ENCODE measurements at places on chromosomes 5 and 9.
A peak's percentile ranks its signal among the peaks of the same experiment; 100 is the strongest.

DNA sequence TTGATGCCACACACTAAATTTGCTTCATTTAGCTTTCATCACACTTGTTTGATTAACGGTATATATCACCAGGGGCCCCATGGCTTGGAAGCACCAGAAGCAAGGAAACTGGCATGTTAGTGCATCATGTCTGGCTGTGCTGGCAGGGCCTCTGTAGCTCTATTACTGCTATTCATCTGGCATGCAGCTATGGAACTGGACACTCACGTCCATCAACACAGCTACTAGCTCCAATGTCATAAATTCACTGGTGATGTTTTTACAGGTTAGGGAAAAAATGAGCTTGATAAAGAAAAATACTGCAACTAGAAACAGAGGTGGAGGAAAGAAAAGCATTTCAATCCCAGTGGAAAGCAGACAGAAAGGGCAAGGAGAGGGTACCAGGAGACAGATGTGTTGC is 343.2 kb downstream of the DEPDC1B start:
- no peaks in the 10 kb centered on the region for H3K27me3 ChIP-seq
- no peak overlapping the region for H3K27ac ChIP-seq
- no peaks in the 10 kb centered on the region for H3K36me3 ChIP-seq

DNA sequence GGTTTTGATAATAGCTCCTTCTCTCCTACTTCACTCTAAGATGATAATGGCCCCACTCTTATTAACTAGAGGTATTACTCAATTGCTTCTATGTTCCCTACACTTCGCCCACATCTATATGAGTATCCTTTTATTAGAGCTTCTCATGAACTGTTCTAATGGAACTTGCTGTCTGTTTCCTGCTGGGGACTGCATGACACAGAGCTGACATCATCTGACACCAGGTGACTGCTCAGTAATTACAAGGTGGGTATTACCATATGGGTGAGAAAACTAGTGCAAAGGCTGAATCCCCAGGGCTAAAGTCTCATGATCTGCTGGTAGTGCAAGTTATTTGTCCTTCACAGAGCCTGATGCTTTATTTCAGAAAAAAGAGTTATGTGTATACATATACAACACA is 146.2 kb upstream of the PLCXD3 start:
- H3K4me1 ChIP-seq = no peaks in the 10 kb centered on the region
- H3K4me3 ChIP-seq = no peak overlapping the region
- no peak overlapping the region for H3K27ac ChIP-seq
- no peaks in the 10 kb centered on the region for H3K27me3 ChIP-seq
- DNase-seq = no peak
- no peaks in the 10 kb centered on the region for H3K36me3 ChIP-seq

- H3K4me3 ChIP-seq = no peak overlapping the region
- H3K27me3 ChIP-seq = peaks cover 10% of the 10 kb centered on the region
- peak overlapping the region; percentile 33 for H3K27ac ChIP-seq
- DNase-seq = no peak
- no peaks in the 10 kb centered on the region for H3K4me1 ChIP-seq
Measured at GRCh38 chr9:68672215-68672614, 32.8 kb upstream of the PIP5K1B start.

DNA sequence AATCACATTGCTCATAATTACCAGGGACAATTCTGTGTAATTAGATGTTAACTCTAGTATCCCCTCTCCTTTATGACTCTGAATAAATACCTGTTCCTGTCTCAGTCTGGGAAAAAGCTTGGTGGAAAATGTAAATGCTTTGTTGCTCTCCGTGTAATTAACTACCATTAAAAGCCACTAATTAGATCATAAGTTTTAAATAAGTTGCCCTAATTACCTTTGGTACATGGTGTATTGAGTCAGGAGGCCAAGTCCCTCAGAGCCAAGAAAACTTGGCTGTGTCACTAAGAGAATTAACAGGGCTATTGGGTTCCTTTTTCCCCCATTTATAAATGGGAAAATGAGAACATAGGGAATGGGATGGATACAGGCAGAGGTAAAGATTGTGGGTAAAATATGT is 617.6 kb downstream of the TLR4 start:
- H3K27ac ChIP-seq = no peak overlapping the region
- no peak overlapping the region for H3K4me3 ChIP-seq
- no peaks in the 10 kb centered on the region for H3K4me1 ChIP-seq

GRCh38 chr9:30796764-30797163 is 1587.7 kb upstream of the ACO1 start:
- no peak overlapping the region for H3K4me3 ChIP-seq
- no peaks in the 10 kb centered on the region for H3K27me3 ChIP-seq
- H3K36me3 ChIP-seq = no peaks in the 10 kb centered on the region

DNA sequence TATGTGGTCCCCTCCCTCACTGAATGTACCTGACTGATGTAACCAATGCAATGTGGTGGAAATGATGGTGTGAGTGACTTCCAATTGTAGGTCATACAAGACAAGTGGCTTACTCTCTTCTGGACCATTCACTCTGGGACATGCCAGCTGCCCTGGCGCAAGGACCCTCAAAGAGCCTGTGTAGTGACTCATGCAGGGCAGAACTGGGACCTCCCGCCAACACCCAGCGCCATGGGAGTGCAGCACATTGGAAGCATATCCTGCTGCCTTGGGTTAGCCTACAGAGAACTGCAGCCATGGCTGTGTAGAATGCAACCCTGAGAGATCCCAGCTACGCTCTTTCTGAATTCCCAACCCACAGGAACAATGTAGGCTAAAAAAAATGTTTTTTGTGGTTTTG is 90.0 kb upstream of the PANK3 start:
- no peak overlapping the region for H3K27ac ChIP-seq
- no peak for DNase-seq
- H3K36me3 ChIP-seq = no peaks in the 10 kb centered on the region
- no peak overlapping the region for H3K4me3 ChIP-seq

GRCh38 chr9:98222885-98223691 is 30.7 kb upstream of the CORO2A start:
- H3K27me3 ChIP-seq = no peaks in the 10 kb centered on the region
- no peaks in the 10 kb centered on the region for H3K36me3 ChIP-seq

GRCh38 chr5:163534492-163535094 is 29.2 kb downstream of the MAT2B start:
- no peak overlapping the region for H3K4me3 ChIP-seq
- peaks cover 13% of the 10 kb centered on the region for H3K27me3 ChIP-seq
- no peak overlapping the region for H3K27ac ChIP-seq
- no peak for DNase-seq
- peaks cover 2% of the 10 kb centered on the region for H3K36me3 ChIP-seq

- no peak overlapping the region for H3K4me3 ChIP-seq
- no peaks in the 10 kb centered on the region for H3K36me3 ChIP-seq
- no peak for DNase-seq
- H3K27ac ChIP-seq = no peak overlapping the region
Measured at GRCh38 chr5:56494300-56494731, 261.2 kb upstream of the ANKRD55 start.

DNA sequence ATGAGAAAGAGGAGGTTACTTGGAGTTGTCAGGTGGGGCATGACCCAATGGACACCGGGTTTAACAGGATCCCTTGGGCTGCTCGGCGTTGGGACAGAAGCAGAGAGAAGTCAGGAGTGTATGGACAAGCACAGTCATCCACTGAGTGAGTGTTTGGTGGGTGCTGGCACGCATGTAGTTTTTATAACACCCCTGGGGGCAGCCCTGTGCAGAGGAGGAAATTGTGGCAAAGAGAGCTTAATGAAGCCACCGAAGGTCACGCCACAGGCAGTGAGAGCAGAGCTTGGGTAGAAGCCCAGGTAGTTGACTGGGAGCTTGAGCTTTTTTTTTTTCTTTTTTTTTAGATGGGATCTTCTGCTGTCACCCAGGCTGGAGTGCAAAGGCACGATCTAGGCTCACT is 43.2 kb upstream of the IER5L start:
- DNase-seq = peak; percentile 48
- H3K4me1 ChIP-seq = peaks cover 48% of the 10 kb centered on the region
- no peaks in the 10 kb centered on the region for H3K36me3 ChIP-seq

- no peak overlapping the region for H3K4me3 ChIP-seq
- no peaks in the 10 kb centered on the region for H3K27me3 ChIP-seq
- H3K4me1 ChIP-seq = no peaks in the 10 kb centered on the region
- H3K27ac ChIP-seq = no peak overlapping the region
Measured at GRCh38 chr5:137649228-137649935, 86.5 kb downstream of the KLHL3 start.

- peaks cover 2% of the 10 kb centered on the region for H3K27me3 ChIP-seq
- no peak for DNase-seq
- no peak overlapping the region for H3K27ac ChIP-seq
- H3K4me1 ChIP-seq = no peaks in the 10 kb centered on the region
- H3K4me3 ChIP-seq = no peak overlapping the region
Measured at GRCh38 chr9:72065076-72065475, 4.7 kb upstream of the C9orf57 start.

- H3K36me3 ChIP-seq = no peaks in the 10 kb centered on the region
- H3K4me1 ChIP-seq = no peaks in the 10 kb centered on the region
- H3K4me3 ChIP-seq = no peak overlapping the region
- H3K27me3 ChIP-seq = no peaks in the 10 kb centered on the region
Measured at GRCh38 chr9:134418354-134418753, 92.1 kb downstream of the RXRA start.

DNA sequence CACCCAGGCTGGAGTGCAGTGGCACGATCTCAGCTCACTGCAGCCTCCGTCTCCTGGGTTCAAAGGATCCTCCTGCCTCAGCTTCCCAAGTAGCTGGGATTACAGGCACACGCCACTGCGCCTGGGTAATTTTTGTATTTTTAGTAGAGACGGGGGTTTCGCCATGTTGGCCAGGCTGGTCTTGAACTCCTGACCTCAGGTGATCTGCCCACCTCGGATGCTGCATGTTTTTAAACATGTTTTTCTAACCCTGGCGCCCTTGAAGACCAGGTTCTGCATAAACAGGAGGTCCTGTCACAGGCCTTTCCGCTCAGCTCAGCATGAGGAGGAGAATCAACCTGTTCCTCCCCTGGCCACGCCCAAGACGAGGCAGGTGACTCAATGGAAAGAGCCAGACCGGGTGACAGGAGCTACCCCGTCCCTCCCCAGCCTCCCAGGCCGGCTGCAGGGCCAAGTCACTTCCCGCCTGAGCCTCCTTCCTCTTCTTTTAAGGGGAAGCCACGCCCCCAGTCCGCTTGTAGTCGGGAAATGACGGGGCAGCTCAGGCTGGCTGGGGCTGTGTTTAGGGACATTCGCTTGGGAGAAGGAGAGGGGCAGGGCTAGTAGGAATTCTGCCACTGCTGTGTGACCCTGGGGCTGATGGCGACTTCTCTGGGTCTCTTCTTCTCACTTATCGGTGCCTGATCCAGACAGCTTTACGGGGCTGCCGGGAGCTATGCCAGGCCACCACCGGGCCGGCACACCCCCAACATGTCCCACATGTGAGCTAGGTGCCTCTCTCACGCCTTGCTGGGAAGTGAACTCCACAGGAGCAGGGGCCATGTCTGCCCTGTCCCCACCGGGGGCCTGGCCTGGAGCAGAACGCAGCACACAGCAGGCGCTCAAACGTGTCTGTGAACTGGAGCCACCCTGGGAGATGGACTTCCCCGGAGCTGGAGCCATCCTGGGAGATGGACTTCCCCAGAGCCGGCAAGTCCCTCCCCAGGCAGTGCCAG is 6.1 kb downstream of the NOTCH1 start:
- H3K4me3 ChIP-seq = peak overlapping the region; percentile 74
- peaks cover 23% of the 10 kb centered on the region for H3K36me3 ChIP-seq
- H3K27me3 ChIP-seq = no peaks in the 10 kb centered on the region
- DNase-seq = peak; percentile 95
- H3K4me1 ChIP-seq = peaks cover 75% of the 10 kb centered on the region

DNA sequence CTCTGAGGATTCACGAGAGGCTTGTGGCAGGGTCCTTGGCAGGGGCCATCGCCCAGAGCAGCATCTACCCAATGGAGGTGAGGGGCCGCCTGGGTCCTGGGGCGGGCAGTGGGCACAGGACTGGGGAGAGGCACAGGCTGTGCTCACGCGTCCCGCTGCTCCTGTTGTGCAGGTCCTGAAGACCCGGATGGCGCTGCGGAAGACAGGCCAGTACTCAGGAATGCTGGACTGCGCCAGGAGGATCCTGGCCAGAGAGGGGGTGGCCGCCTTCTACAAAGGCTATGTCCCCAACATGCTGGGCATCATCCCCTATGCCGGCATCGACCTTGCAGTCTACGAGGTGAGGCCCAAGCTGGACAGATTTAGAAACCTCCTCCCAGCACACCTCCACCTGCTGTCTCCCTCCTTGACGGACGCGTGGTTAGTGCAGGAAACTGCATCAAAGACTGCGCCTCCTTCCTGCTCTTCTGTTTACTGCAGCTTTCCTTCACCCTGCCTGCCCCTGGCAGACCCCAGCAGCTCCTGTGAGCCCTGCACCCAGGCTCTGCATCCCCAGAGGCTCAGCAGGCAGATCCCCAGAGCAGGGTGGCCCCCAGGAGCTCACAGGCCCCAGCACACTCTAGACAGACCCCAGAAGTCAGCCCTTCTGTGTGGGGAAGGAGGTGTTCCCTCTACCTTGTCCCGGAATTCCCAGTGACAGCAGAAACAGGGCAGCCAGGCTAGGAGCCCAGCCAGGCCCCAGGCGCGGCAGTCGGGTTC is 21.2 kb downstream of the PTGES2 start:
- no peak overlapping the region for H3K4me3 ChIP-seq
- no peaks in the 10 kb centered on the region for H3K27me3 ChIP-seq
- H3K27ac ChIP-seq = peak overlapping the region; percentile 46
- H3K36me3 ChIP-seq = peaks cover 52% of the 10 kb centered on the region
- H3K4me1 ChIP-seq = peaks cover 25% of the 10 kb centered on the region

- peak overlapping the region; percentile 87 for H3K27ac ChIP-seq
- peaks cover 49% of the 10 kb centered on the region for H3K4me1 ChIP-seq
- H3K36me3 ChIP-seq = peaks cover 3% of the 10 kb centered on the region
- no peaks in the 10 kb centered on the region for H3K27me3 ChIP-seq
- peak; percentile 55 for DNase-seq
Measured at GRCh38 chr9:95189251-95190098, 128.0 kb downstream of the FANCC start.

DNA sequence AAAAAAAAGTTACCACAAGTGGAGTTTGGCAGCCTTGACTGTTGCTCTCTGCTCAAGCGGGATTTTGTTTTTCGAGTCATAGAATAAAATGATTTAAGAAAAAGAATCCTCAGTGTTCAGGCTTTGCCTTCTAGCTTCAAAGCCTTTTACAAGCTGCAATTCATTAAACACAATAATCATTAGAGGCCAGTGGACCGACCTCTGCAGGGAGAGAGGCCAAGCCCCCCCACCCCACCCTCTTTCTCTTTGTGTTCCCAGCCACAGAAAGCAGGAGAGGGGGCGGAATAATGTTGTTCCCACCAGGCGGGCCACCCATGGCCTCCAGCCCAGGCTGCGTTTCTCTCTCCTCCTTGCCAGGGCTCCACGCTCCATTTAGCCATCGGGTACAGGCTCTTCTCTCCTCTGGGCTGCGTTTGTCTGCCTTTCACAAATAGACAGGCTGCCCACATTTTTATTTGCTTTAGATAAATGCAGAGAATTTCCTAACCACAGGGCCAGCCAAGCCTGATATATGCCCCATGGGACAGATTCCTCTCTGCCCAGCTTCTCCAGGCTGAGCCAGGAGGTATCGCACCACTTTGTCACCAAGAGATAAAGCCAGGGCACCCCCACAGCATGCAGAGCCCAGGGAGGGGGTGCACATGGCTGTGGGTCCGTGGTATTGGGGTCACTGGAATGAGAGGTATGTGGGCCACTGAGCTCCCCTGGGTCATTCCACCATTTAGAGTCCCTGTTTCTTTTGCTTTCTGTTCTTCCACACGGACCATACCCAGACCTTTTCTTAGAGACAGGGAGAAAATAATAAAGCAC is 318.8 kb downstream of the PIK3R1 start:
- peaks cover 30% of the 10 kb centered on the region for H3K27me3 ChIP-seq
- H3K4me1 ChIP-seq = no peaks in the 10 kb centered on the region
- H3K36me3 ChIP-seq = no peaks in the 10 kb centered on the region
- H3K27ac ChIP-seq = no peak overlapping the region
- no peak for DNase-seq

Measured in activated CD4-positive, alpha-beta T cell treated with anti-CD3 and anti-CD28 coated beads, Interleukin-2, amount 10 ng/mL, durations not matched to agents 7 days and 5 days (primary cell).